ENCODE measurements at places on chromosomes 11 and 22.

- no peak for DNase-seq
Observed at GRCh38 chr22:32852395-32853251, 51.1 kb downstream of the TIMP3 start.

- no peak for DNase-seq
Observed at GRCh38 chr11:11937433-11937832, 71.0 kb downstream of the DKK3 start.

DNA sequence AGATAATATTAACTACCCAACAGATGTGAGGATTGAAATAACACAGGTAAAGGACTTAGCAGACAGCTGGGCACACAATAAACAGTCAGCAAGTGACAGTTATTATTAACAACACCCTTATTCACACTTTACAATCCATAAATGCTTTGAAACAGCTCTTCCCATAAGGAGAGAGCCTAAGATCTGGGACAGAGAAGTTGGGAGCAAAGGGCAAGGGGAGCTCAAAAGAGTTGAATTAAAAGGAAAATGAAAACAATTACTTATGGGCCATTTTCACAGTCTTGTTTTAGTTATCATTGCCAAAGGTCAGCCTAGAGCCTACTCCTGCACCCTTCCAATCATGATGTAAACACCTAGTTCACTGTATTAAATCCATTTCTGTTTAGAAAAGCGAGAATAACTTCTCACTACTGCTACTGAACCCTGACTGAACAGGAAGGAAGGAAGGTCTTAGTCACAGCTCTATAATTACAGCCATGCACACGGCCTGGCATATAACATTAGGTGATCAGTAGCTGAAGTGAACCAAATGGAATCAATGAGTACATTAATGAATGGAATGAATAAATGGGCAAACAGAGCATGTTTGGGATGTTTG, 111.3 kb downstream of the PLEKHA7 start:
- no peak for DNase-seq

DNA sequence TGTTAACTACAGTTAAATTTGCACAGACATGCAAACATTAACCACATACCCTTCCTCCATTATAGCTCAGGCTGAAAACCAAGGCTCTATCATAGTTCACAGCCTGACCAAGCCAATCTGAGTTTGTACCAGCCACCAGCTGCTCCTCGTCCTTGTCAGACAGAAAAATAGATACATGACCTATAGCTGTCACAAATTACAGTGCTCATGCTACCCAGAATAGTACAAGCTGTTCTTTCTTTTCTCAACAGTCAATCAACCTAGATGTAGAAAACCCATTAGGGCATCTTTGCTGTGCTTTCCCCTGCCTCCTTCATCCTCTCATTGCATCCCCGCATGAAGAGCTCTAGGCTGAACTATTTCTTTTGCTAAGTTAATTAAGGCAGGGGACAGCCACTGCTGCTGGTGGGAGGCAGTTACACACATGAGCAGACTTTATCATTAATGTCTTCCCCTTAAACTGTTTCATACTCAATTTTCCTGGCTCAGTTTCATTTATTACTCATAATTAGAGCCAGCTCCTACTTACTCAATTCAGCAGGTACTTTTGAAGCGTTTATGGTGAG, 148.3 kb downstream of the TRPC6 start:
- DNase-seq = no peak

DNA sequence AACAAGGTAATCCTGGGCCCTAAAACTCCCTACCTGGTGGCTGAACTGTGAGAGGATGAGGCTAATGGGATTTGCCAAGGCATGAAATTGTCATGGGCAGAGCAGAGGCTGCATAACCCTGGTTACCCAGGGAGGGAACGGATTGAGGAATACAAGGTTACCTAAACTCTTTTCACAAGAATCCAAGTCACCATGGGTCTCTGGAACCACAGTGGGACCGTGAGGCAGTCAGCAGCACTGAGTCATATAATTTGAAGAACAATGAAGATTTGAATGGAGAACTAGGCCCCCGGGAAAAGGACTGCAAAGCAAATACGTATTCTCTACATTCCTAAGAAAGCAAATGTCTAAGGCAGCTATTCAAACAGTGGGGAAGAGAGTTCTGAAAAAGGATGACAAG, 19.8 kb downstream of the CAT start:
- no peak for DNase-seq

DNA sequence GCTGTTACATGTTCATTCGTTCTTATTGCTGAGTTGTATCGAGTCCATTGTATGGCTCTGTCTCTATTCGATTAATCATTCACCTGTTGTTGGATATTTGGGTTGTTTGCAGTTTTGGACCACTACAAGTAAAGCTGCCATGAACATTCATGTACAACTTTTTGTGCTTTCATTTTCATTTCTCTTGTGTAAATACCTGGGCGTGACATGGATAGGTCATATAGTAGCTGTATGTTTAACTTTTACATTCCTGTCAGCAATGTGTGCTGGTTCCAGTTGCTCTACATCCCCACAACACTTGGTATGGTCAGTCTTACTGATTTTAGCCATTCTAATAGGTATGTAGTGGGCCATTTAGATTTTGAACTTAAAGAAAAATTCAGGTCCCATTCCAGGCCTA, 194.2 kb upstream of the PLET1 start:
- no peak for DNase-seq

DNA sequence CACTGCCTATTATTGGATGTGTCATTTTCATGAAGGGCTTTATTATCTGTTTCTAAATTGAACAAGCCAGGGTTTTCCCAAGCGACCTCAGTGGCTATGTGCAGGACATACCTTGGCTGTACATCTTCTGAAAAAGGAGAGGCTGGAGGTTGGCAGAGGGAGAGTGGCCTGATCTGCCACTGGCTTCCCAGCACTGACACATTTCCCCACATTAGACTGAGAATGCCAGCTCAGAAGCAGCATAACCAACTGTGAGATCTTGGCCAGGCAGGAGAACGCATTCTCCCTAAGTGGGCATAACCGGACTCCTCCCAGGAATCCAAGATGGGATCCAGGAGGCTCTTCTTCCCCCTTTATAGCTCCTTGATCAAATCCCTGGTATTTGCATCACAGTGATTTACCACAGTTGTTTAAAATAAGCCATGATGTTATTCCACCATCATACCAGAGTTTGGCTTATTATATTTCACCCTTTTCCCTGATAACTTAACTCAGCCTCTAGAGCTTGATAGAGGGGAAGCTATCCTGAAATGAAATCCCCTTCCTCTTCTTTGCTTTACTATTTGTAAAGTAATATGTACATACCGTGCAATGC, 33.8 kb downstream of the AMOTL1 start:
- no peak for DNase-seq
